ENCODE measurements at places on chromosomes 6 and 20.

DNA sequence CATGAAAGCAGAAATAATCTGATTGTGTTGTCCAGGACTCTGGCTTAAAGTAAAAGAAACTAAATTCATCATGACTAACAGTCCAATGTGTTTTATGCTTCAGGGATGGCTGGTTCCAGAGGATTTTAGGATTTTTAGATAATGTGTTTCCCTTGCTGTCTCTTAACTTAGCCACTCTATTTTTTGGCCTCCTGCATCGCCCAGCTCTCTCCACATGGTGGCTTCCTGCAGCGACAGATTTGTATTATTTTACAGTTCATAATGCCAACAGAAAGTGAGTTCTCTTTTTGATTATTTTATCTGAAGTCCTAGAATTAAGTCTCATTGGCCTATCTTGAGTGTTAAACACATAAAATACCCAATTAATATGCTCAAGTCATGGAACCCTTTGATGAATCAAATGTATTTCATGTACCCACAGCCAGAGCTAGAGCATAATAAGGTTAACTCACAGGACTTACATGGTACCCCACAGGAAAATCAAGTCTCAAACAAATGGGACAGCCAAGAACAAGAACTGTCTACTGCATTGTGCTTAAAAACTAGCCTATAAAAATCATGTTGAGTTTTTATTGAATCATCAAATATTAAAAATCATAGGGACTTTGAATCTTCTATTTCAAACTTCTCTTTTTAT, 582.5 kb downstream of the DOK5 start:
- DNase-seq = no peak

DNA sequence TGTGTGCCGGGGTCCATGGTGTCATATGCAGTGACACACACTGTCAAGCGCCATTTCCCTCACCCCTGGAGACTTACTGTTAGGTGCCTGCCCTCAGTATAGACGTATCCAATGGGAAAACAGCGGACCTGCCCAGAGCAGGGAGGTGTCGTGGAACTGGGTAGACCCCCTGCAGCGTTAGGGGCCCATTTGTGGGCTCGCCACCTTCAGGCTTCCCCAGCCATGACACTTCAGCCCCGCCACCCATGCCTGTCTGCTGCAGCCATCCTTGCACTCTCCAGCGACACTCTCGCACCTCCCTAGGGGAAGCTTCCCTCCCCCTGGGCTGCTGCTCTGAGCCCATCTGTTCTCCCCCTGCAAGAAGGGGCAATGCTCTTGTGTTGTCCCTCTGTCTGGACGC, 43.2 kb downstream of the STK35 start:
- DNase-seq = no peak

GRCh38 chr6:125230674-125231073, 71.1 kb downstream of the HDDC2 start:
- no peak for DNase-seq

DNA sequence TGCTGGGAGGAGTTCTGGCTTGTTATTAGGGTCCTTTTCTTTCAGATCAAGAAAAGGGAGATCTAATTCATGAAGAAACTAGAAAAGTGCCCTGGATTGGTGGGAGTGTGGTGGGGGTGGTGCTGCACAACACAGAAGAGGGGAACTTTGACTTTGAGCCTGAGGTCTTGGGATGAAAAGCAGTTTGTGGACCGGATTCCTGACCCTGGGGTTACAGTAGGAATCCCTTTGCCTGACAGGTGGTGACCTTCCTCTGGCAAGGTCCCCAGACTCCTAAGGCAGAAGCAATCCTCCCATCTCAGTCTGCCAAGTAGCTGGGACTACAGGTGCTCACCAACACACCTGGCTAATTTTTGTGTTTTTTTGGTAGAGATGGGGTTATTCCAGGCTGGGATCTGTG, 45.3 kb upstream of the IER3 start:
- DNase-seq = no peak

DNA sequence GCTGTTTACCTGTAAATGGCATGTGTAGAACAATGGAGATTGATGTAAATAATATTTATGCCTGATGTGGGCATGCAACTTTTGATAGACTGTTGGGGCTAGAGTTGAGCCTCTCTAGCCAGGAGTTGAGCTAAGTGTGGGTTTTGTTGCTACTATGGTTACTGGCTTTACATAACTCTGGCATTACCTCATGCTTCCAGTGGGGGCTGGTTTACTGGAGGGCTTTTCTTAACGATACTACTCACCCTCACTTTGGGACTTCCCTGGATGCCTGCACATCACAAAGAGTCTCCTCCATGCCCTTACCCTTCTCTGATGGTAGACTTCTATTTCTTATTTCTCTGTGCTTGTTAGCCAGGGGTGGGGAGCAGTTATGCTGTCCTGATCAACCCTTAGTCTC, 524.6 kb upstream of the CDH4 start:
- peak; percentile 56 for DNase-seq

- DNase-seq = no peak
Observed at GRCh38 chr6:160792708-160793107, 90.7 kb downstream of the PLG start.

DNA sequence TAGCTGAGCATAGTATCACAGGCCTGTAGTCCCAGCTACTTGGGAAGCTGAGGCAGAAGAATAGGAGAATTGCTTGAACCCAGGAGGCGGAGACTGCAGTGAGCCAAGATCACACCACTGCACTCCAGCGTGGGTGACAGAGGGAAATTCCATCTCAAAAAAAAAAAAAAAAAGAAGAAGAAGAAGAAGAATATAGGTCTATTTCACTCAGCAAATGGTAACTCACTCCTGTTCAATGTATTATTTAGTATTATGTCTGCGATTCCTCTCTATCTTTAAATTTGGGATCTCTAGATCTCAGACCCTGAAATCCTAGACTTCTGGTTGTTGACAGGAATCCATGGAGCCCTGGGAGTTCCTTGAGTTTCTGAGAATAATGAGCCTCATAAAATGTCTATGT, 98.6 kb downstream of the HFE start:
- DNase-seq = no peak

GRCh38 chr6:34791701-34792604, at the start of gene BLTP3A:
TSS of gene BLTP3A (plus strand) at chr6:34792083. CDS start at chr6:34792251, 168 bp downstream.
- peak; percentile 84 for DNase-seq

GRCh38 chr6:168218785-168219566, 100.6 kb downstream of the DACT2 start:
- no peak for DNase-seq

DNA sequence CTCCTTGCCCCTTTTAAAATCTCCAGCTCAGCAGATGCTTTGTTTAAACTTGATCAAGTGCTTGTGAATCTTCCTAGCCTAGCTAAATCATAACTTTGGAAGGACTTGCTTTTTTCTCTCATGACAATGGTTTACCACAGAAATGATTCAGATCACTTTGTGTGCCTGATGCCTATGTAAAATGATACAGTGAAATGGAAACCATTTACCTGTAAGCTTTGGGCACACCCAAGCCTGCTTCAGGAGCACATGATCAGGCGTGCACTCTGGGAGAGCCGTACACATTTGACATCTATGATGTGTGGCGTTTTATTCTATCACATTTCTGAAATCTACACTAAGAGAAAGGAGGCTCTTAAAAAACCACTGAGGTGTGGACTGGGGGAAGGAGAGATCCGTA, 41.1 kb downstream of the PTPN1 start:
- DNase-seq = no peak

DNA sequence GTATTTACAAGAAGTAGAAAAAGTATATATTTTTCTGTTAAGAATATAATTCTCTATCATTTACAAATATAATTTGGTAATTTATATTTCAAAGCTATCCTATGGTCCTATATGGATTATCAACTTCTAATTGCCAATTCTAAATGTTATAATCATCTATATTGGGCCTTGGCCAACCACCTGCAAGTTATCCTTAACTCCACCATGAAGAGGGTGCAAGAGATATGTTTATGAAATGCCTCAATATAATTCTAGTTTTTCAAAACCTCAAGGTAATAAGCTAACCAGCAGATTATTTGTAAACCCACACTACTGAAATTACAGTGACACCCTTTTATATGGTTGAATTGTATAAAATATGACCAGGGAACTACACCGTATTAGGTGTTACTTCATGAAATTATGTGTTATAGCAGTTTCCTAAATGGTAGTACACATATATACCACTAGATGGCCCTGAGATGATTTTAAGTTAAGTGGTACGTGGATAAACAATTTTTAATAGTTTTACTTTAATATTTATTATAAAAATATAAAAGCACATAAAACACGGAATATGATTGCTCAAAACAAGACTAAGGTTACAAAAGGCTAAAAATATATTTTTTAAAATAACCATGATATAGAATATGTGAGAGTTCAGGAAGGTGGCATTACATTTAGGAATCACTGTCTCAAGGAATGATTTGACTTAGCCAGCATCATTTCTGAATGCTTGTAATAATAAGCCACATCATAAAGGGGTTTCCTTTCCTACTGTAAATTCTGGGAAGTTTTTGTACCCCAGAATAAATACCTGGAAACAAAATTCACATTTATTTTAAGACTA, 9.8 kb upstream of the PNISR start:
- DNase-seq = no peak

- DNase-seq = peak; percentile 27
Observed at GRCh38 chr20:63094767-63095499, 88.2 kb upstream of the BHLHE23 start.

DNA sequence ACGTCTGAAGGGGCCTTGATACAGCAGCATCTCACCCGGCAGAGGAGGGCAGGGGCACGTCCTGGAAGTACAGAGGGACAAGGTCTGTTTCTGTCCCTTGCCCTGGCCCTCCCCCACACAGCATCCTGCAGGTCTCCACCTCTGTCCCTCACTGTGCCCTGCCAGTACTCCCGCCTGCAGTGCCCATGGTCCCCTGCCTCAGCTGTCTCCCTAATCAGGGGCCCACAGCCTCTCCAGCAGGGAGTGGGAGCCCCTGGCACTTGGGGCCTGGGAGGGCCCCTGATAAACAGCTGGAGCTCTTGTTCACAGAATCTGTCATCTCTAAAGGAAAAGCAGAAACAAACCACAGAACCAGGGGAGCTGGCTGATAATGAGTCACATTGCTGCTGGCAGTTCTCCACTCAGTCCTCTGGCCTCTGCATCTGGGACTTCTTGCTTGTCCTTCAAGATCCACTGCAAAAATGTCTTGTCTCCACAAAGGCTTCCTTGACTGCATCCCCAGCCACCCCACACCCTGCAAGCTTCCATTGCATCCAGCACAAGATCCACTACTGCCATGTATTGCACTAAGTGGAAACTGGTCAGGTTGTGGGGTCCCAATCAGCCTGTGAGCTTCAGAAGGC, 33.2 kb upstream of the TAF8 start:
- peak; percentile 78 for DNase-seq

DNA sequence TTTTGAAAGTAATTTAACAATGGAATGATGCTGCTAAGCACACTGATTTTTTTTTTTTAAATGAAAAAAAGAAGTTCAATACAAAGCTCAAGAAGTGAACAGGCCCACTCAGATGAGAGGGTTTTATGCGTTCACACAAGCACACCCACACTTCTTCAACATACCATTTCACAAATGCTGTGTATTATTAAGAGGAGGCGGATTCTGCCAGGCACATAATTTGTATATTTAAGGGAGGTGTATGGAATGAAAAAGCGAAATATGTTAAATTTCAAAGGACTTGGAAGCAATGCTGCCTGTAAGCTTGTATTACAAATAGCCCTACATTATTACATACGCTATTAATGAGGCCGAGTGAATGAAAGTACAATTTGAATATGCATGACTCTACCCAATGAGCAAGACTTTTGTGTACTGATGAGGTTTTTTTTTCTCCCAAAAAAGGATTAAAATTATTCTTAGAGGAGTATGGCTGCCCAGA, 123.9 kb downstream of the INSM1 start:
- no peak for DNase-seq

- DNase-seq = no peak
Observed at GRCh38 chr6:126064748-126065401, 78.5 kb downstream of the TRMT11 start.

DNA sequence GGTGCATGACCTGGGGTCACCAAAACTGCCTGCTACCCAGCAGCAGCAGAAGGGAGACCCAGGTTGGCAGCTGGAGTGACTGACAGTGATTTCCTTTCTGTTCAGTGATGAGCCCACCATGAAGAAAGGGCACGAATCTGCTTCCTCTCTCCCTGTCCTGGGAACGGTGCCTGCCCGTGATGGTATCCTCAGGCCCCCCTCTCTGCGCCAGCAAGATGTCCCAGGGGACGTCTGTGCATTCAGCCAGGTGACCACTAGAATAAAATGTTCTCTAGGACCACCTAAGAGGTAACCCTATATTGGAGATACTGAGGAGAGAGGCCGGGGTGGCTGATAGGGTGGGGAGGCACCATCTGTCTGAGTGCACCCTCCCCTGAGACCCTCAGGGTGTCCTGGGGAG, 294.7 kb downstream of the QKI start:
- DNase-seq = no peak

DNA sequence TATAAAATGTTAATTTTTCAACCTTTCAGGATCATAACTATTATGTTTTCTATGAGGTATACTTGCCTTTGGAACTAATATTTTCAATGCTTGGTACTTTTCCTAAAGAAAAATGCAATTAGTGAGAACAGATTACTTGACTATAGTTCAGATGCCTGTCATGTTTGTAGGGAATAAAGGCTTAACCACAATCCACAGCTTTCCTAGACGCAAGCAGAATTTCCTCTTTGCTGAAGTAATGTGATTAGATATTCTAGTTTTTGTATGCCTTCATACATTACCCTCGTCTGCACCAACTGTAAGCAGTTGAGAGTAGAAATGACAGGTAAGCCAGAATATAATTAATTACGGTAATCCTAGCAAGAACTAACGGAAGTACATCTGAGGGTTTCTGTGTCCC, 581.4 kb upstream of the MMS22L start:
- DNase-seq = no peak

- no peak for DNase-seq
Observed at GRCh38 chr6:140134224-140134623, 759.8 kb upstream of the CITED2 start.

DNA sequence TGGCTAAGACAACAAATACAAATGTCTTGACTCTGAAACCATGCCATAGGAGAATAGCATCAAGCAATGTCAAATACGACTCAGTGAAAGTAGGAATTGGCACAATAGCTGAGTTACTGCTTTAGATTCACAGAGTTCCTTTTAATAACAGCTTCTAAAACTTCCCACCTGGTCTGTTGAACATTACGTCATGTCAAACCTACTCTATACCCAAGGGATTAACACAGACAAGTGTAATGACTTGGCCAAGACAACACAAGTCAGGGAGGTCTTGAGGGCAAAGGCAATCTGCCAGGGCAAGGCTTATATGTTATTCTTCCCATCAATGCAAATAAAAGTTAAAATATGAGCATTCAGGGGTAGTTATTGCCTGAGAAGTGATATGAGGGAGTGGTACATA, 265.1 kb upstream of the PRDM1 start:
- DNase-seq = no peak

GRCh38 chr20:36098364-36098763, 56.2 kb upstream of the EPB41L1 start:
- no peak for DNase-seq

DNA sequence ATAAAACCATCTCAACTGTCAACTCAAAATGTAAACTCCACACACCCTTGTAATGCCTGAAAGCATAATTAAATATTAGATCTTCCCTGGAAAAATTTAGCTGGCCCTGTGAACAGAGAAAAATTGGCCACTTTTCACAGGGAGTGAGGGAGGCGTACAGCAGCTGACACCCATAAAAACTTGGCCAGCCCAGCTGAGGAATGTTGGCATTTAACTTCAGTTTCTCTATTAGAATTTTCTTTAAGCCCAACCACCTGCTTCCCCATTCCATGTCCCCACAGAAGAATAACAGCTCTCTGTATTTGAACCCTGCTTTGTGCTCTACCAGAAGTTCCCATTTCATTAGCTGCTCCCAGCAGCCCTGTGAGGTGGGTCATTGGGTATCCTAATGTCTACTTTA, 41.0 kb downstream of the PKHD1 start:
- DNase-seq = no peak

GRCh38 chr6:41735427-41736185, at the start of gene TFEB:
TSS of gene TFEB (minus strand) at chr6:41735608. CDS start at chr6:41691213, 44,395 bp downstream.
- peak; percentile 96 for DNase-seq
